Stimulated activated CD4-positive, alpha-beta T cell treated with anti-CD3 and anti-CD28 coated beads, Interleukin-1b, Interleukin-23, amount 100 ng/mL, for 1 hour (primary cell): ENCODE measurements at places on chromosomes 1 and 21.

GRCh38 chr21:15076730-15077129, 11.9 kb upstream of the NRIP1 start:
- DNase-seq = no peak

GRCh38 chr1:55718758-55719671, 503.9 kb upstream of the USP24 start:
- no peak for DNase-seq

DNA sequence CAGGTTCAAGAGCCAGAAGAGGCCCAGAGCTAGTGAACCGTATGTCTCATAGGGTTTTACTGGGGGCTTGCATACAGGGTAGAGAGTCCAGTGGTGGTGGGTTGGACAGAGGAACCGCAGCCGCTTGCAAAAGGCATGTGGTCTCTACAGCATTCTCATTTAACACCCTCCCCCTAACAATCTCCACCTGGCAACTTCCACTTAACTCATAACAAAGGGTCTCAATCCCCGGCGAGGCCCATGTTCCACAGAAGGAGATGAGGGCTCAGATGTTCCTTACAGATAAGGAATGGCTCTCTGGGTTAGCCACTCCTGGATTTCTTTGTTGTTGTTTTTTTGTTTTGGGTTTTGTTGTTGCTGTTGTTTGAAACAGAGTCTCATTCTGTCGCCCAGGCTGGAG, 106.1 kb downstream of the APP start:
- no peak for DNase-seq

- DNase-seq = no peak
Observed at GRCh38 chr21:36379251-36379650, 5.9 kb upstream of the CHAF1B start.

DNA sequence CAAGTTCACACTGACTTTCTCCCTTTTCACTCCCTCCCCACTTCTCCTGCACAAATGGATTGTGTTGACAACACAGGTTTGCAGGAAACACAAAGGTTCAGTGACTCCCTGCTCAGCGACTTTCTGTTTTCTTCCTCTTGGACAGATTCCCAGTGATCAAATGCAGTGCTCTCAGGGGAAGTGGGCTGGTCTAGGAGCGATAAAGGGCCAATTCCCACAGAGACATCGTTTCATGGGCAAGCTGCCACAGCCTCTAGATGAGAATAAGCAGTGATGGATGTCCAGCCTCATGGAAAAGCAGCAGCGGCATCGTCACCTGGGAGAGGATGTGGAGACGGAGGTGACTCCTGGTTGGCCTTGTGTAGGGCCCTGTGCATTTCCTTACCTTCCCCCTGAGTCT, 30.6 kb downstream of the FYB2 start:
- no peak for DNase-seq

DNA sequence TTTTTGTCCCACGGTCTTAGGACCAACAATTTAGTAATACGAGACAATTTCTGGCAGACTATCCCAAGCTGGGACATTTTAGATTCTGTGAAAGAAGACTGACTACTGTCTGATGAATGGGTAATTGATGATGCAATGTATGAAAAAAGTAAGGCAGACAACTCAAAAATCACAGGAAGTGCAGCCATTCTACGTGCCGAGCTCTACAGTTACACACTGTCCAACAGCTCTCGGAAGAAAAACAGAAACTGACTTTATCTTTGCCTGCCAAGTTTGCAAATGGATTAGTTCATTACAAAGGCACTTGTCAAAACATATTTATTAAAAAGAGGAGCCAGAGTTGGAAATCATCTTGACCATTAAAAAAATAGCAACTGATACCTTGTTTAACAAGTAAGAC, 31.3 kb downstream of the ZBTB8B start:
- DNase-seq = no peak

DNA sequence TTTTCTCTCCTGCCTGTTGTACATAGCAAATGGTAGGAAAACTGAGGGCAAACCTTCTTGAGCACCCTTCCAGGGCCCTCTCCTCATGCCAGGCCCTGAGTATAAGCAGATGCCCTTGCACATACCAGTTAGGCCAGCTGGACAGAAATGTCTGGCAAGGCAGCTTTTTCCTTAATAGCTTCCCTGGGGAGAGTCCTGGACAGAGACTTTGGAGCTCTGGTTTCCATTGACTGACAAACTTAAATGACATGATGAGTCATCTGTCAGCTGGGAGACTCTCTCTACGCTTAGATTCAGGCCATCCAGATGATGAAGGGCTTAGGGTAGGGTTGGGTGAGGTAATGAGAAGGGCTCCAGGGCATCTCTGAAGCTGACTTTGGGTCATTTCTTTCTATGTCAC, 317.5 kb downstream of the ASTN1 start:
- no peak for DNase-seq

DNA sequence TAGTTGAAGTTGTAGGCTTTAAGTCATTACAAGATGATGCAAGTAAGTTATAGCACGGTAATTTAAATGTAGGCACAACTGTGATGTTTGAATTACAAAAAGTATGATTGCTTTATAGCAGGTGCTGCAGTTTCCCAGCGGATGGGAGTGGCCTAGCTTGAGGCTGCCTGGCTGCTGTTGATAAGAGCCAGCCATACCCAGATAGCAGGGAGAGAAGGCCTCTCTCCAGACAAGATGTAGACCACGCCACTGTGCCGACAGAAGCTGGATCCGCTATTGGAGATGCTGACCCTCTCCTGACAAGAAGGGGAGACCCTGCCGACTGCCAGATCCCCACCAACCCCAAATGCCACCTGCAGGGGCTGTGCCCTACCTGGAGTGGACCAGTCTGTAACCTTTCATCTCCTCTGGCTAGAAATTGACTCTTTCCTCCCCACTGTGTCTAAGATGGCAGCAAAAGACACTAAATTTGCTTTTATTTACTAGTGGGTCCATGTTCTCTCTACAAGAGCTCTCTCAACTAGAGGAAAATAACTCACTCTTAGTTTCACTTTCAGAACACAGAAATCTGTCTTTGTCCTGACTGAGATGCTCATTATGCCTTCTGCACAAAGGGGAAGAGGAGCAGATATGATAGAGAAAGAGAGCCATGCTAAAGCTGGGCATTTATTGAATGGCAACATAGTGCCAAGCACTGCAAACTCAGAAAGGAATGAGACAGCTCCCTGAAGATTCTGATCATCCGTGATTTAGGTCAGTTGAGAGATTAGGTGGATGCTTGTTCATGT, 127.9 kb downstream of the URB2 start:
- DNase-seq = no peak

GRCh38 chr1:1917995-1918900, 831 bp downstream of the TMEM52 start:
- DNase-seq = no peak

- DNase-seq = no peak
Observed at GRCh38 chr1:15771836-15772515, 13.4 kb downstream of the FBLIM1 start.

- DNase-seq = no peak
Observed at GRCh38 chr21:41648591-41649031, 118.2 kb downstream of the RIPK4 start.

GRCh38 chr1:169456029-169456428, 28.8 kb upstream of the CCDC181 start:
- no peak for DNase-seq

- DNase-seq = no peak
Observed at GRCh38 chr21:42706765-42707164, 53.3 kb downstream of the PDE9A start.

GRCh38 chr21:30117631-30118030, 49.0 kb downstream of the CLDN17 start:
- DNase-seq = no peak

DNA sequence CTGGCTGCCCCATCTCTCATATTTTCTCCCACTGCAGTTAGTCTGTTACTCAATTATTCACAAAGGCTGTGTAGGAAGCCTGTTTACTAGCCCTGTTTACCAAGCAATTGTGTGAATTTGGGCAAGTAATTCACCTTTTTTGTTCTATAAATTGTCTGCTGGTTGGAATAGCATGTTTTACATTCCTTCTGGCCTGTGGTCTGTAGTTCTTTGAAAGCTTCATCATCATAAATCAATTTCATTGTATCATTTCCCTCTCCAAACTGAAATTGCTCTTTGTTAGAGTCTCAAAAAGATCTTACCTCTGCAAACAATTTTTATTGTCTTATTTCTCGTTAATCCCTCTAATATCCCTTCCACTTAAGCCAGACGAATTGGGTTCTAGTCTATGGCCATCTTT, 1059.5 kb upstream of the ADGRL4 start:
- DNase-seq = no peak

GRCh38 chr1:244515680-244516079, 54.6 kb downstream of the CATSPERE start:
- no peak for DNase-seq

GRCh38 chr1:182622901-182623528, 18.8 kb upstream of the RGS16 start:
- no peak for DNase-seq

DNA sequence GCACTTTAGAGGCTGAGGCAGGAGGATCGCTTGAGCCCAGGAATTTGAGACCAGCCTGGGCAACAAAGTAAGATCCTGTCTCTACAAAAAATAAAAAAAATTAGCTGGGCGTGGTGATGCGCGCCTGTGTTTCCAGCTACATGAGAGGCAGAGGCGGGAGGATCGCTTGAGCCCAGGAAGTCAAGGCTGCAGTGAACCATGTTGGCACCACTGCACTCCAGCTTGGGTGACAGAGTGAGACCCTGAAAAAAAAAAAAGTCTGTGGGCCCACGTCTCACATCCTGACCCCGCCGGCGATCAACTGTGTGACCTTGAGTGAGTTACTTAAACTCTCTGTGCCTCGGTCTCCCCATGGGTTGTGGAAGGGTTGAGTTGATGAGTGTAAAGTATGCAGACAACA, 12.7 kb upstream of the ZBTB21 start:
- DNase-seq = no peak

GRCh38 chr1:245105815-245106410, 48.9 kb upstream of the KIF26B start:
- no peak for DNase-seq

- DNase-seq = no peak
Observed at GRCh38 chr1:44817771-44818495, 9.6 kb downstream of the BTBD19 start.

DNA sequence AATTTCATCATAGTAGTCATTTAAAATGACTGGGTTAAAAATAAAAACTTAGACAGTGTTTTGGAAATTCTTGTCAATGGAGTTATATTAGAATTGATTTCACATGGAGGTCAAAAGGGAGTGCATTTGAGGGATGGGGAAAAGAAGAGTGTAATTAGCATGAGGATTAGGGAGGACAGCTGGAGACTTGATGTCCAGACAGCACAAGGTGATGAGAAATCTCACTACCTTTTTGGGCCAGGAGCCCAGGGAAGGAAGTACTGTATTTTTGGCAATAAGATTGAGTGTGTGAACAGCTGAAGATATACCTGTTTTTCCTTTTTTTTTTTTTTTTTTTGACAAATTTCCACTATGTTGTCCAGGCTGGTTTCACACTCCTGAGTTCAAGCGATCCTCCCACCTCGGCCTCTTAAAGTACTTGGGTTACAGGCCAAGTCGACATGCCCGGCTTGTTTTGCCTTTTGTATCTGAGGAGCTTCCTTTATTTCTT, 163.6 kb downstream of the PAPPA2 start:
- DNase-seq = no peak
